Activated T-helper 1 cell treated with anti-CD3 and anti-CD28 coated beads, Interleukin-2, amount 50 U/mL, for 16 hours (primary cell): ENCODE measurements at places on chromosomes 5 and 9.

GRCh38 chr9:27582794-27583193 is 9.5 kb upstream of the C9orf72 start:
- DNase-seq, result no peak

- no peak for DNase-seq
These were observed 131.3 kb downstream of the PDZD2 start for GRCh38 chr5:31770132-31770720.

- no peak for DNase-seq
These were observed 55.9 kb upstream of the SLCO6A1 start for GRCh38 chr5:102554728-102555127.

DNA sequence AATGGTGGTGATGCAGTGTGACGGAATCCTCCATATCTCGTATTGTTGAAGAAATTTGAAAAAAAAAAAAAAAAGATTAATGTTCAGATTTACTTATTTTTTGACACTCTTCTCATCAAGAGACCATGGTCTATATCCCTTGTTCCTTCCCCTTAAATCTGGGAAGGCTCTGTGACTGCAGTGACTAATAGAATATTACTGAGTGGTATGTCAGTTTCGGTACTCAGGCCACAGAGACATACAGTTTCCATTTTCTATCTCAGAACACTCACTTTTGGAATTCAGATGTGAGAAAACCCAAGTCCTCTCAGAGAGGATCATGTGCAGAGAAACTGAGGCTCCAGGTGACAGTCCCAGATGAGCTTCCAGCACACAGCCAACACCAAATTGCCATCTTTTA is 1193.5 kb downstream of the DTWD2 start:
- no peak for DNase-seq

GRCh38 chr5:119285070-119285916 is 70.5 kb upstream of the TNFAIP8 start:
- DNase-seq, result no peak
